Esophagus squamous epithelium (tissue), 5 donors: ENCODE measurements at places on chromosomes 5 and 9. TPM values are rescaled to one million over a fixed set of nuclear protein-coding genes. Genes with fewer than 3 reads are reported as not detected.

HRH2 gene
- 0.15 TPM for total RNA-seq

STX17 gene
- total RNA-seq = 29.0 TPM

FBN2 gene
- total RNA-seq = 4.4 TPM

PCDHGC4 gene
- total RNA-seq = 2.3 TPM

SPINK4 gene
- total RNA-seq = not detected
